Stimulated activated CD4-positive, alpha-beta T cell treated with anti-CD3 and anti-CD28 coated beads, Interleukin-4, amount 100 ng/mL, for 4 hours (primary cell): ENCODE measurements at places on chromosomes 16 and 17.

- peak; percentile 60 for DNase-seq
Observed at GRCh38 chr17:80861892-80862291, 129.7 kb upstream of the CHMP6 start.

DNA sequence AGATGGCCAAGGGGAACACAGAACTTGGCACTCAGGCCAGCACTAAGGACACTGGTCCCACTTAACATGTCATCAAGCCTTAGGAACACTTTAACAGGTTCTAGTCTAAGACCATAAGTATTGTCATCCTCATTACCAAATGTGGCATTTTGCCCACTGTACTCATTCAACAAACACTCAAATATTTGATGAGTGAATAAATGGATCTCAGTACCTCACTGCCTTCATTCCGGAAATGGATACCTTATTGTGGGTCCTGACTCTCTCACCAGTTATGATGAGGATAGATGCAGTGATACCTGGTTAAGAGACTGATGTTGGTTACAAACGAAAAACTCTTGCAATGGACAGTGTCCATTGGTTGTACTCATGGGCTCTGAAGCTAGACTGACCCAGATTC is 455.2 kb upstream of the DYNLRB2 start:
- no peak for DNase-seq

- DNase-seq = no peak
Observed at GRCh38 chr17:73187203-73187769, 5.6 kb upstream of the COG1 start.

GRCh38 chr17:82238472-82239201 is 9.8 kb downstream of the SLC16A3 start:
- DNase-seq = peak; percentile 57

DNA sequence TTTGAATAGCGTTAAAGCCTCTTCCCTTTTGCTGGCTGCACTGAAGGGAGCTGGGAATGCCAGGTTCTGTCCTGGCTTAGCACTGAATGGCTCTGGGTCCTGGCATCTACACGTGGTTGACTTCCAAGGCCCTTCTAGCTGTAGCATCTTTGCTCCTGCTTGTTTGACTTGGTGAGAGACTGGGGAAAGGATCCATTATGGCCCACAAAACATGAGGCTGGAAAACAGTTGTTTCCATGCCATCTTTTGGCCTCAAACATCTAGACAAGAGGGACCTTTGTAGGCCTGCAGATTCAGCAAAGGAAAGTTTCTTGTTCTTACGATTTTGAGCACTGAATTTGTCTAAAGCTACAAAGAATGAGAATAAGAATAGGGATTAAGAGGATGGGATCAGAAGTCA is 32.5 kb downstream of the EPN2 start:
- DNase-seq = no peak

DNA sequence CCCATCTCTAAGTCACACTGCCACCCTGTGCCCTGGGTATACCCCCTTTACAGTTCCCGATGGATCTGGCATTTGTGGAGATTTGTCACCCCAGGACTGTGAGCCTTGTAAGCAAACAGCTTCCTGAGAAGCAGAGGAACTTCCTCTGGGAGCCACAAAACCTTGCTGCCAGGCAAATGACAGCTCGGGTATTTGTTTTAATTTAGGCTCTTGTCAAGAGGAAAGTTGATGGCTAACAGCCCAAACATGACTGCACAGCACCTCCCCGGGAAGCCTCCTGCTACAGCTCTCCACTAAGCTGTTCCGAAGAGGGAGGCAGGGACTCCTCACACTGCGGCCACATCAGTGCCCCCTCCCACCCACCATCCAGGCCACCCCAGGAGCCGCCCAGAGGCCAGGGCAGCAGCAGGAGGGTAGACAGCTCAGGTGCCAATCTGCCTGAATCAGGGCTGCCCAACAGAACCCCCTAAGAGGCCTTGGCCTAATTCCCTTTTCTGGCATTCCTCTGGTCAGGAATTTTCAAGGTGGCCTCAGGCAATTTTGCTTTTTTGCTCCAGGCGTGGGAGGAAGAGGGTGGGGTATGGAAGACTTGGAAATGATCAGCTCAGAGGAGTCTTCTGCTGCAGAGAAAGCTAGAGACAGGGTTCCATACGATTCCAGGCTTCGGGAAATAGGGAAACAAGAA is 2.6 kb downstream of the ABR start:
- no peak for DNase-seq

DNA sequence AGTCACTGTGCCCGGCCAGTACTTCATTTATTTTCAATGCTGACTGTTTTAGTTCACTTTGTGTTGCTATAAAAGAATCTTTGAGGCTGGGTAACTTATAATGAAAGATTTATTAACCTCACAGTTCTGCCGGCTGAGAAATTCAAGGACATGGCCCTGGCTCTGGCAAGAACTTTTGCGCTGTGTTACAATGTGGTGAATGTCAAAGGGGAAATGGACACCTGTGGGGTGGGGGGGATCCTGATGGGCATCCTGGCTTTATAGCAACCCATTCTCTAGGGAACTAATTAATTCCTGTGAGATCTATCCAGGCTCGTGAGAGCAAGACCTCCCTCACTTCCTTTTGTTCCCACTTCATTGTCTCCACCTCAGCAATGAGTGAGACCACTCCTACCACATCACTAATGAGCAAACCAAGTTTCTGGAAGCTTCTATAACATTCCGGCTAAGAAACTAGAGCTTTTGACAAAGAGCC is 17.1 kb upstream of the CDH3 start:
- DNase-seq = no peak

DNA sequence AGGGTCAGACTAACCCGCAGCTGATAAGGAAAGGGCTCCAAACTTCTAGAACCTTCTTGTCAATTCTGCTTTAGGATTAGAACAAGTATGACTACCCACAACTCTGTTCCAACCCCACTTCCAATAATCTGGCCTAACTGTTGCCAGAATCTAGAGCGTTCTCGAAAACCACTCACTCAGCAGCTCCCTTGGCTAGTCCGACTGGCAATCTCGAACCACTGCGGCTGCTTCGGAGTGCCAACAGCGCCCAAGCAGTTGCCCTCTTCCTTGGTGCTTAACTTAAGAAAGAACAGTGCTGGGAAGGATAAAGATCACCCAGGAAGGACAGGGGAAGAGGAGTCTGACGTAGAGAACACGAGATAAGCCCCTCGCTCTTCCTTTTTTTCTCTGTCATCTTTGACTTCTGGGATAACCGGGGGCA is 818 bp downstream of the DNAJC7 start:
- DNase-seq = no peak

DNA sequence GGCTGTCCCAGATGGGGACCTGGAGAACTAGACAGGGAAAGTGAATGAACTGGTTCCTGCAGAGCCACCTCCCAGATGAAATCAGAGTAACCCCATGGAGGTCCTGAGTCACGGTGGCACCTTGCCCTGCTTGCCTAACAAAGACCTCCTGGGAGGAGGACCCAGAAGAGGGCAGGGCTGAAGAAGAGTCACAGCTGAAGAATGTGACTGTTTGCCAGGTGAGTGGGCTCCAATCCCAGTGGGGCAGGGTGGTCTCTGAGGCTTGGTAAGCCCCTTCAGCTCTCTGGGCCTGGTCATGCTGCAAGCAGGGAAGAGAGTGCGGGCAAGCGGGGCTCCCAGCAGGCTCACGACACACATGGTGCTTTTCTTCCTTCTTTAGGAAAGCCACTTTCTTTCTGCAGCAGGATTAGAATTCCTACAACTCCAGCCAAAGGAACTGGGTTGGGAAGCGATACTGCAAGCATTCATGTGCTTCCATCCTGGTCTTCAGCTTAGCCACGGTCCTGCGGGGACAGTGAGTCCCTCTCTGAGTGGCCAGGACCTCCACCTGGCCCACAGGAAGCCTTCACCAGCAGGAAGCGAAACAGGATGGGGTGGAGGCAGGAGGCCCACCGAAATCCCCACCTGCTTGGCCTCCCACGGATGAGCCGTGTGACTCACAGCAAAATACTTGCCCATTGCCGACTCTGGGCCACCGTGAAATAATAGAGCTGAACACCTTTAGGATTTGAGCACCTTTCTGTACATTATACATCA is 4.3 kb downstream of the C16orf74 start:
- no peak for DNase-seq
